ENCODE measurements at places on chromosomes 4 and X.

- DNase-seq = no peak
These were observed 173.5 kb upstream of the C1QTNF7 start for GRCh38 chr4:15254236-15254880.

DNA sequence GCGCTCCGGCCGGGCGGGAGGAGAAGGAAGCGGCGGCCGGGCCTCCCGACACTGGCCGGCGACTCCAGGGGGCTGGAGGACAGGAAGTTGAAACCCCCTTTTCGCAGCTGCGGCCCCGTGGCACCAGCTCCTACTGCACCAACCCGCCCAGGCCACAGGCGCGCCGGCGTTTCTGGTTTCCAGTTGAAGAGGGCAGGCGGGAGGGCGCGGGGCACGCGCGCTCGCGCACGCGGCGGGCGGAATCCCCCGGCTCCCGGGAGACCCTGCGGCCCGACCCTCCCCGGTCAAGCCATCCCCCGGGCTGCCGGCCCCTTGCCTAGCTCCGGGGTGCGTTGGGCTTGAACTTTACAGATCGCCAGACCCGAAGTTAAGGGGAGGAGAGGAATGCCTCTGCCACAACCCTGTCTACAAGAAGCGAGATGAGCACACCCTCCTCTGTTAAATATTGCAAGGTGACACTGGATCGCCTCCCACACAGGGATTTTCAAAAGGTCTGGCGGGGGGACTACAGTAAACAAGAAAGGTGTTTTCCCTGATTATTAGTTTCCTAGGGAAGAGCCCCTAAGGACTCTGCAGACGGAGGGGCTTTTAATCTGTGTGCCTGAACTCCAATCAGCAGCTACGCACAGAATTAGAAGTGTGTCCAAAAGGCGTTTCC lies 1.4 kb downstream of the ELOVL6 start:
- no peak for DNase-seq

GRCh38 chrX:121110536-121110935 lies 63.1 kb downstream of the GLUD2 start:
- DNase-seq = no peak

DNA sequence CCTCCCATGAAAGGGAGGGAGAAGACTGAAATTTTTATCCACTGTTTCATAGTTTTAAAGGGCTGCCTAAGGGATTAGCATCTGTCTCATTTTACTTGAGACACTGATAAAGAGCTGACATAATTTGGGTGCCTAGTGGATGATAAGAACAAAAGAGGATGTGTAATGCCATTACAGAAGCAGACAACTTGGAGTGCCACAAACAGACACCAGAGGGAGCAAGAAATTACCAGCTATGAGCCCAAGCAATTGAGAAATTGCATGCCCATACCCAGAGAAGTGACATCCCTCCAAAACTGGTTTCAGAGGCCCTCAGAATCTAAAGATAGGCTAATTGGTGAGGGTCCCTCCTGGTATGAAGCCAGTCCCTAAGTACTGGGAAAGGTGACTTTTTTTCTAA lies 38.5 kb upstream of the POU3F4 start:
- DNase-seq = peak; percentile 0

DNA sequence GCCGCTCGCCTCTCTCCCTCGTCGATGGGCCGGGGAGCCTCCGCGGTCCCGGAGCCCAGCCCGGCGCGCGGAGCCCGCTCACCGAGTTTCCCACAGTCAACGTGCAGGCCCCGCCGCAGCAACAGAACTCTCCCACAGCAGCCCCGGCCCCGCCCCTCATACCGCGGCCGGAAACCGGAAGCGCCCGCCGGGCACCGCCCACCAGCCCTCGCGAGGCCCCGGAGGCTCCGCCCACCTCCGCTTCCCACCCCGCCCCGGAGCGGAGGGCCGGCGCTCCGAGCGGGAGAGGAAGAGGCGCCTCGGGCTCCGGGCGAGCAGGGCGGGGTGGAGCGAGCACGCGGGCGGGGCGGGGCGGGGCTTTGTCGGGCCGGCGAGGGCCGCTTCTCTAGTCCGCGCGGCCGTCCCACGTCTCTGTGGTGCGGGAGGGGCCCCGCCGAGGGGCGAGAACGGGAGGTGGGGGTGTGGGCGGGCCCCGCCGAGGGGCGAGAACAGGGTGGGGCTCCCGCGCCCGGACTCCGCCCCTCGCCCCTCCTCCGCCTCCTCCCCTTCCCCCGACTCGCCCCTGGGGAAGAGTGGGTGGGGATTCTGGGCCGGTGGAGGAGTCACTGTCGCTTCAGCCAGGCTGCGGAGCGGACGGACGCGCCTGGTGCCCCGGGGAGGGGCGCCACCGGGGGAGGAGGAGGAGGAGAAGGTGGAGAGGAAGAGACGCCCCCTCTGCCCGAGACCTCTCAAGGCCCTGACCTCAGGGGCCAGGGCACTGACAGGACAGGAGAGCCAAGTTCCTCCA lies at the start of the genes ABCD1 and BCAP31:
Gene ABCD1 (plus strand): TSS at position 605 of the 787 bp plus-strand sequence. CDS start 411 bp downstream, outside the sequence.
Gene BCAP31 (minus strand): TSS at position 136 of the 787 bp plus-strand sequence. CDS start 1,143 bp downstream, outside the sequence.
- DNase-seq = peak; percentile 34

DNA sequence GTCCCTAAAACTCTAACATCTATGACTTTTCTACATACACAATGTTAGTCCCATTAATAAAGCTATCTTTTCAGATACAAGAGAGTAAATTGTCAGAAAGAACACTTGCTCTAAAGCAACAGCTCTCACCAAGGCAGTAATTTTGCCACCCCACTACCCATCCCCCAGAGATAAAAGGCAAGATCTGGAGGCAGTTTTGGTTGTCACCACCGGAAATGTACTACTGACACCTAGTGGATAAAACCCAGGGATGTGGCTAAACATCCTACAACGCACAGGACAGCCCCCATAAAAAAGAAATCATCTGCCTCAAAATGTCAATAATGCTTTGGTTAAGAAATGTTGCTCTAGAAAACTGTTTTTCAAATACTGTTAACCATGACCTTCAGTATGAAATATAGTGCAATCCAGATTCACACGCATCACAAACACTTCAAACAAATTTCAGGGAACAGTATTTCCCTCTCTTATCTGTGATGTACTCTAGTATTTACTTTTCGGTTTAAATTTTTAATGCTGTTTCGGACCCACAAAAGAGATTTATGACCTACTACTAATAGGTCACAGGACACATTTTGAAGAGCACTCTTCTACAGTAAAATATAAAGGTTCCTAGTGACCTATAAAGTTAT lies 5.1 kb downstream of the FBXL5 start:
- no peak for DNase-seq

GRCh38 chr4:184713887-184714286 lies 20.0 kb downstream of the CENPU start:
- no peak for DNase-seq

- no peak for DNase-seq
These were observed 374.8 kb upstream of the GNPDA2 start for GRCh38 chr4:45100956-45101818.

DNA sequence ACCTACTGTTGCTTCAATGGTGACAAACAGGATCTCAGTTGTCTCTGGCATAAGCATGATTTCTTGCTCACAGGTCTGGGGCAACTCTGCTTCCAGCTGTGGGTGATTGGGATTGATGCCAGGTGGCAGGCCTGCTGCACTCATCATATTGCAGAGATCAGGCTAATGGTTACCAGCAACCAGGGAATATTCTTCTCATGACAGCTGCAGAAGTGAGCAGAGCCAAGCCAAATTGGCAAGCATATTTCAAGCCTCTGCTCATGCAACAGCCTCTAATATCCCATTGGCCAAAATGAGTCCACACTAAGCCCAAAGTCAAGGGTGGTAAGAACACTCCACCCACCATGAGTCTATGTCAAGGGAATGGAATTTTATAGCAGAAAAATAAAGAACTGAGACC lies 26.7 kb upstream of the TBC1D19 start:
- peak; percentile 98 for DNase-seq

DNA sequence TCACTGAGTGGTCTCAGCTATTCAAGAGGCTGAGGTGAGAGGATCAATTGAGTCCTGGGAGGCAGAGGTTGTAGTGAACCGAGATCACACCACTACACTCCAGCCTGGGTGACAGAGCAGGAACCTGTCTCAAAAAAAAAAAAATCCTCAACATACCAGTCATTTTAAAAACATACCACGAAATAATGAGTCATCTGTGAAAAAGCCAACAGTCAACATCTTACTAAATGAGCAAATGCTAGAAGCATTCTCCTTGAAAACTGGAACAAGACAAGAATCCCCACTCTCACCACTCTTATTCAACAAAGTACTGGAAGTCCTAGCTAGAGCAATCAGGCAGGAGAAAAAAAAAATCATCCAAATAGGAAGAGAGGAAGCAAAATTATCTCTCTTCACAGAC lies 104.0 kb upstream of the ARHGEF9 start:
- DNase-seq = peak; percentile 62

All from GM04503 (cell line).